Neural progenitor cell (in vitro differentiated cells): ENCODE measurements at places on chromosomes 3 and 15.
A peak's percentile ranks its signal among the peaks of the same experiment; 100 is the strongest.

- no peak for DNase-seq
Measured at GRCh38 chr3:72259755-72260587, 475.0 kb upstream of the PROK2 start.

GRCh38 chr15:93089727-93090305 is 805 bp upstream of the RGMA start:
- DNase-seq = peak; percentile 53

DNA sequence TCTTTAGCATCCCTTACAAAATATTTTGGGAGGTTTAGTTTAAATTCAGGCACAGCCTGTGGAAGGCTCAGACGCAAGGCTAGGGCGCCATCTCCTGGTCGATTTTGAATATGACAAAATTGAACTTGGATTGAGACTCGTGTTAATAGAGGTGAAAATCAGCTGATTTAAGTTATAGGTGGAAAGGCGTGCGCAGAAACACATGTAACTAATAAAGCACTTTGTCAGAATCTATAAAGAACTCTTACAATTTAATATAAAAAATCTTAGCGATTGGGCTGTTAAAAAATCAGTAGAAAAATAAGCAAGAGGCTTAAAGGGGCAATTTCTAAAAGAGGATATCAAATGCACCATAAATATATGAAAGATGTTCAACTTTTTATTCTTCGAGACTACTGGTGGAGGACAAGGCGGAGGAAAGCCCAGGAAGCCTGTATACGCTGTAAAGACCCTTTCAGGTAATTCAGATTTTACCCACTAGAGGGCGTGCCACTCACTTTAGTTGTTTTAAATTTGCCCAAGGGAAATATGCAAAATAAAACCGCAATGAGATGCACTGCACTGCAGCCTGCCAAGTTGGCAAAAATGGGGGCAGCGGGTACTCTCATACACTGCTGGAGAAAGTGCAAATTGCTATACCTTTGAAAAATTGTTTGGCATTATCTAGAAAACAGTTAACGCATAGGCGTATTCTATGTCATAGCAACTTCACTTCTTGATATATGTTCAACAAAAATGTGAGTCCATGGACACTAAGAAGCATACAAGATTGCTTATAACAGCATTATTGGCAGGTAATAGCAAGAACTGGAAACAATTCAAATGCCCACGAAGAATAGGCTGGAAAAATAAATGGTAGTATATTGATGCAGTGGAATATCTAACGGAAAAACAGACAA is 64.7 kb downstream of the SLC30A4 start:
- DNase-seq = peak; percentile 83

GRCh38 chr3:157069846-157070677 is 89.9 kb downstream of the CCNL1 start:
- no peak for DNase-seq

DNA sequence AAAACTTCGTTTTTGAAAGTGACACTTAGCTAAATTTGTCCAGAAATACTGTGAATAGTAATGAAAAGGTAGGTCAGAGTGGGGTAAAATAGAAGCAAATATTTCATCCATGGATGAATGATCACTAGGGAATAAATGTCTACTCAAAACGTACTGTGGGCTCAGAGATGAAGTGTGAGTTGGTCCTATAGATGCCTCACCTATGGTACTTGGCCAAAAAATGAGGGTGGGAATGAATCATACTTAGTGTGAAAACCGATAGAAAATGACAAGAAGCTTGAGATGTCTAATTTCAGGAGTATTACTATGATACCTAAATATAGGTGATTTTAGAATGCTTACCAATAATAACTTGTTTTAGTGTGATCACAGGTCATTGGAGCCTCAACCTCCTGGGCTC is 155.9 kb downstream of the GMNC start:
- no peak for DNase-seq

GRCh38 chr3:16313886-16314645 is 49.1 kb downstream of the OXNAD1 start:
- no peak for DNase-seq
